CD4-positive, alpha-beta T cell treated with Interferon alpha-2 for 1 hour (primary cell): ENCODE measurements at places on chromosomes 3 and 15.

GRCh38 chr15:77877869-77878577, 199.5 kb downstream of the TBC1D2B start:
- no peak for DNase-seq

DNA sequence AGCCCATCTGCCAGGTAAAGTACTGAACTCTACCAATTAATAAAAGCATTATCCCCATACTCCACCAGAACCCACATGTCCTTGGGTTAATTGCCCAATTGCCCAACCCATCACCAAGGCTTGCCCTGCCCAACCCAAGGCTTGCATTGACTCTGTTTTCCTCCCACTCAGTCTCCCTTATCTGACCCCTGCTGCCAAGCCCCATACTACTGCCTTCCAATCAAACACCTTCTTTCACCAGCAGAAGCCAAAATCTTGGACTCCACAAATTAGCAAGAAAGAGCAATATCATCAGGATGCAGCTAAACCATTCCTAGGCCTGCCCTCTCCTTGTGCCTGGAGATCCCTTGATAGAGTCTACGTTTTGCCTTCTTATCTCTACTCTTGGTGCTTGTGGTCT, 602.9 kb downstream of the NTRK3 start:
- DNase-seq = no peak

DNA sequence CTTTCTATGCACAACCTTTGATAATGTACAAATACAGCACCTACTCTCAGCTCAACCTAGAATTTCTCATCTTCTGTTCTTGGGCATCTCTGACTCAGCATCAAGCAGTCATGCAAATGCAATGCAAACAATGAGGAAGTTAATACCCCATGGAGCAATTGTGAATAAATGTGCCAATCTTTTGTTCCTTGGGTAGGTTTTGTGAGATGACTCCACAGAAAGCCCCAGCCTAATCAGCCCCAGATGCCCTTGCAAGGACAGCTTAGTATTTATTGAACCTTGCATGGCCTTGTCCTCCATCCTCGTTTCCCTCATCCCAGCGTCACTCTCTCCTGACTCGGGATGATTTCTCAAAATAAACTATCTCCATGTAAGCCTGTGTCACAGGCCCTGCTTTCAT, 494.7 kb upstream of the NECTIN3 start:
- DNase-seq = no peak

- peak; percentile 17 for DNase-seq
Measured at GRCh38 chr15:33737687-33738601, 230.4 kb upstream of the CHRM5 start.

DNA sequence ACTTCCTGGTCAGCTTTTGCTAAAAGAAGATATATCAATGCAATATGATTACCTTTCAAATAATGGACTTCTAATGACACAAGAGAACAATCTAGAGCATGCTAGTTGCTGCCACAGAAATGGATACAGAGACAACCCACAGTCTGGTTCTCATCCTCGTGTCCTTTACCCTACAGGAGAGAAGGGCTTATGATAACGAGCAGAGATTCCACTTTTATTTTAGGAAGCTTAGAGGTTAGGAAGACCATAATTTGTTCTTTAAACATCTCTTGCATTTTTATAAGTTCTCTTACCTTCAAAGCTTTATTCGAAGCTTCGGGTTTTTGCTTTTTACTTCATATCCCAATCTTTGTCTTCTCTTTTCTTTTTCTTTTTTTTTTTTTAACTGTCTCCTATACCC, 39.1 kb downstream of the FILIP1L start:
- no peak for DNase-seq

- DNase-seq = peak; percentile 15
Measured at GRCh38 chr15:67744331-67745072, 80.8 kb upstream of the SKOR1 start.

DNA sequence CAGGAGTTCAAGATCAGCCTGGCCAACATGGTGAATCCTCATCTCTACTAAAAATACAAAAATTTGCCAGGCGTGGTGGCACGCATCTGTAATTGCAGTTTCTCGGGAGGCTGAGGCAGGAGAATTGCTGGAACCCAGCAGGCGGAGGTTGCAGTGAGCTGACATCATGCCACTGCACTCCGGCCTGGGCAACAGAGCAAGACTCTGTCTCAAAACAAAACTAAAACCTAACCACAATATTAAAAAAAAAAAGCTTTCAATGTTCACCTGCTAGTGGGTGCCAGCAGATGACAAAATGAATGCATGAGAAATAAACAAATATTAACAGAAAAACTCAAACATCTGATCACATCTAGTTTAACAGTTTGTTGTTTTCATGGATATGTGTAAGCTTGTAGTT, 9.0 kb downstream of the SLC24A1 start:
- DNase-seq = no peak

GRCh38 chr3:33658991-33659848, 58.8 kb downstream of the CLASP2 start:
- peak; percentile 12 for DNase-seq

DNA sequence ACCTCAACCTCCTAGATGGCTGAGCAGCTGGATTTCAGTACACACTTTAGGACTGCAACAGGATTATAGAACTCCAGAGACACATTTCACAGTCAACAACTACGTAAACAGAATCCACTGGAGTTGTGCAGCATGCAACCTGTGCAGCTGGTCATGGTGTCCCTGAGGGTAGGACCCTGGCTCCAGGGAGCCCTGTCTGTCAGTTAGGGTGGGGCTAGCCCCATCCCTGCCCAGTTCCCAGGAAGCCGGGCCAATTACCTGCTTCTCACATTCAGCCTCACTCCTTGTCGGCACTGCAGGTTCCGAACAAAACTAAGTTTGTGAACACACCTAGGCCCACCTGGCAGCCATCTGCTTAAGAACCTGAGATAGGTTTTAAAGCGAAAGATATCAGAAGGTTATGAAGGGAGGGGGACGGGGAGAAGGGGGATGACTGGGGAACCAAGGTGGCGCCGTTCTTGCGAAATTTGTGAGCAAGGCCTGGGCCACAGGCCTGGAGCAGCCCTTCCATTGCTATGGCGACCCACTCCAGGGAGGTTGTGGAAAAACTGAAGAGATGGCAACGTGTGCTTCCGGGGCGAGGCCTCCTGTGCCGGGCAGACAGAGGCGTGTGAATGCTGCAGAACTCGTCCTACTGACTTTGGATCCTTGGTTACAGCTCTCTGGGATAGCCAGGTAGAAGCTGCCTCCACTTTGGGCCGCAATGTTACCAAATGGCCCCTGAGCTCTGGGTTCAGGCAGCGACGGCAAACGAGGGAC, 25.3 kb downstream of the ACSBG1 start:
- DNase-seq = no peak

DNA sequence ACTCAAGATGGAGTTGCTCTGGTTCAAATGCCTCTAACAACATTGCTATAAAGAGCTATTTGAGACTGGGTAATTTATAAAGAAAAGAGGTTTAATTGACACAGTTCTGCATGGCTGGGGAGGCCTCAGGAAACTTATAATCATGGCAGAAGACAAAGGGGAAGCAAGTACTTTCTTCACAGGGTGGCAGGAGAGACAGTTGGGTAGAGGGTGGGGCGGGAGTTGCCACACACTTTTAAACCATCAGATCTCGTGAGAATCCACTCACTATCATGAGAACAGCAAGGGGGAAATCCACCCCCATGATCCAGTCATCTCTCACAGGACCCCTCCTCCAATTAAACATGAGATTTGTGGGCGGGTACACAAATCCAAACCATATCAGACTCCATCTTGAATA, 30.7 kb downstream of the MAP2K5 start:
- no peak for DNase-seq

DNA sequence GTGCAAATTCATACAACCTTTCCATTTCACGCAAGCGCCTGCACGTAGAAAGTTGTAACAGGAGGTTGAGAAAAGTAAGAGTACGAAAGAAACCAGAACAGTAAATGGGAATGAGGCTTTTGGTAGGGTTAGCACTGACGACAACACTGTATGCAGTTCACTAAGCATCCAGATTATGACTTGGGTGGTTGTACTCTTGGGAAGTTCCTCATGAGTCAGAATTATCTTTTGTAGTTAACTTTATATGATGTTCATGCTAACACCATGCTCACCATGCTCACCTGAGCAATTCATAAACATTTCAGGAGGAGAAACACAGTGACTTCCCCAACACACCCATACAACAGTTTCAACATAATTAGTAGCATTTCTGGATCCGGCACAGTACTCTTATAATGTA, 3.0 kb upstream of the LPP start:
- no peak for DNase-seq

GRCh38 chr3:160434071-160434470, 15.5 kb downstream of the TRIM59 start:
- DNase-seq = no peak

GRCh38 chr3:16069149-16069922, 105.1 kb upstream of the GALNT15 start:
- no peak for DNase-seq

GRCh38 chr15:85837011-85837433, 42.3 kb upstream of the KLHL25 start:
- DNase-seq = no peak

DNA sequence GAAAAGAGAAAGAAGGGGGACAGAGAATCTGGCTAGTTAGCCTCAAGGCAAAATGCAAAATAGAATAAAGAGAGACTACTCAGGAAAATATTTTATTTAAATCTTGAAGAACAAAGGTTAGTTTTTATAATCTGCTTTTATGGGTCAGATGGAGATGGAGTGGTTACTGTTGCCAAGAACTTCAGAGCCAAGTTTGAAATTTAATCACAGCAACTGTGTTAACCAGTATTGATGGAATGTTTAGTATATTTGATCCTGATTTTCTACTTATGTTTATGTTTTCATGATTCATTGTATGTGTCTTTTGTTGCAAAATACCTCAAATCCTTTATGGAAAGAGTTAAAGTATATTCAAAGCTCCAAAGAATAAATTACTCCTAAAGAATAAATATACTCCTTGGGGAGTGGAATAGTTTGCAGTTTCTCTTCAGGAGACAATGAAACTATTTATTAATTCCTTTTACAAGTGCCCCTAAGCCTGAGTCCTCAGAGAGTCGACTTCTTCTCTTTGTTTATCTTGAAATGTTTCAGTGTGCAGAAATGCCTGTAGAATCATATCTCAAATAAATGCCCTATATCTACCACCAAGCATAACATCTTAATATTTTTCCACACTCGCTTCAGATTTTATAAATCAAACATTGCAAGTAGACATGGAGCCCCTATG, 60.9 kb upstream of the THSD4 start:
- DNase-seq = no peak

DNA sequence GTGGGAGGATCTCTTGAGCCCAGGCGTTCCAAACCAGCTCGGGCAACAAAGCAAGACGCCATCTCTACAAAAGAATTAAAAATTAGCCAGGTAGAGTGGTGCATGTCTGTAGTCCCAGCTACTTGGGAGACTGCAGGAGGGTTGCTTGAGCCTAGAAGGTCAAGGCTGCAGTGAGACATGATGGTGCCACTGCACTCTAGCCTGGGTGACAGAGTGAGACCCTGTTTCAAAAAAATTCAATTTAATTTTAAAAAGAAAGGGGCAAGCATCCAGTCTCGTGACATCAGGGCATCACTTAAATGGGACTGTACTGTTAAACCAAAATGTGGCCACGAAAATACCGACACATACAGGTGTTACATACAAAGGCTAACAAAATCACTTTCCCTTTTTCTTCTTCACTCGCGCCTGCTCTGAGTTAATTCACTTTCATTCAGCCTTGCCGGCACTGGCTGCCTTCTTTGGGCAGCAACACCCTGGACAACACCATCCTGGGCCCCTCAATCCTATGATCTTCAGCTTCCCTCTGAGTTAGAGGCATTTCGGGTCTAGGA, 121.7 kb downstream of the LIPC start:
- DNase-seq = no peak

DNA sequence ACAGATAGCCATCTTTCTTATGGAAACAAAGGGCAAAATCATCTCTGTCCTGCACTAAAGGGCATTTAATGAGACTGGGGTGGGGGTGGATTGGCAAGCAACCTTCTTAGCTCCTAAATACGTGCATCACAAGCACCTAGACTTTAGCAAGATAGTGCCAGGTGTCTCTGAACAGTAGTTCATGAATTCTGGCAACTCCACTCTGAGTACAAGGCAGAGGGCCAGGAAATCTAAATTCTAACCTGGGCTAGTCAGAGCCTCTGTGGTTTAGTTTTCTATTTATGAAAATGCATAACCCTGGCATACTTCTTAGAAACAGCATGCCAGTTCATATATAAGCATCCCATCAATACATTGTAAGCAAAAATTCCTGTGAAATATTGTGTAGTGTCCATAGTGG, 788.5 kb downstream of the MCTP2 start:
- DNase-seq = no peak

DNA sequence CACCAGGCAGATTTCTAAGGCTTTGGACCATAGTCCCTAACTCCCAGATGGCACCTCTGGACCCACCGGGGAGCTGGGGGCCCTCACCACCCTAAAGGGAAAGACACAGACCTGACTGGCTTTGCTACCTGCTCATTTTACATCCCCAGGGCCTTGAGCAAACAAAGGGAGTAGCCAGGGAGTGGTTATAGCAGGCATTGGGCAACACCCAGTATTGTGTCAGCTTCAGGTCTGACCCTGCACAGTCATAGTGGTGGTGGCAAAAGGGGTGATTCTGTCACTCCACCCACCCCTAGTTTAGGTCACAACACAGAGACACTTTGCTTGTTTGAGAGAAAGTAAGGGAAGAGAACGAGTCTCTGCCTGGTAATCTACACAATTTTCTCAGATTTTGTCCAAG, 352.5 kb downstream of the DIPK2A start:
- DNase-seq = no peak

DNA sequence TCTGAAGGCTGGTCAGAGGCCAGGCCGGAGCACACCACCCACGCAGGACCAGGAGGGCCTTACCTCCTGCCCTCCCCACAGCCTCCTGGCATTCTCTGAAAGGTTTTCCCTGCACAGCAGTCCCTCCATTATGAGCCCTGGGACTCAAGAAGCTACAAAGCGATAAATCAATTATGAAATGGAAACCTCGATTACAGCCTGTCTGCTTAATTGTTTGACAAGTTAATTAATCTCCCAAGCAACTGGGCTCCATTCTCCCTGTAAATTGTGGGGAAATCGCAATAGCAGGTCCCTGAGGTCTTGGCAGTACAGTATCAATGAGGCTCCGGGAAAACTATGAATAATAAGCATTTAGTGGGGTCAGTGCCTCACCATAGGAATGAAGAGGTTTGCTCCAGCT, 683.5 kb downstream of the NTRK3 start:
- no peak for DNase-seq

DNA sequence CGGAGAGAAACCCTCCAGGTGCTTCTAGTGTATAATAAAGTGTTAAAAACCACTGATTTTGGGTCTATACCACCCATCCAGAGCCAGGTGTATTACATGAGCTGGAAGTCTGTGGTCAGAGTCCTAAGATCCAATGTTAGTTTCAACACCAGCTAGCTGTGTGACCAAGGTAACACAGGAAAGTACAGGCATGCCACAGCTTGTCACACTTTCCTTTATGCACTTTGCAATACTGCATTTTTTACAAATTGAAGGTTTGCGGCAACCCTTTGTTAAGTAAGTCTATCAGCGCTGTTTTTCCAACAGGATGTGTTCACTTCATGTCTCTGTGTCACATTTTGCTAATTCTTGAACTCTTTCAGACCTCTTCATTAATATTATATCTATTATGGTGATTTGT, 201.3 kb upstream of the PRICKLE2 start:
- no peak for DNase-seq
